ENCODE measurements at places on chromosomes 3 and 15. TPM values are rescaled to one million over a fixed set of nuclear protein-coding genes. Genes with fewer than 3 reads are reported as not detected.

GRCh38 chr15:64090527-64090926 lies 3.1 kb downstream of the CIAO2A start:
- DNase-seq = no peak

DNA sequence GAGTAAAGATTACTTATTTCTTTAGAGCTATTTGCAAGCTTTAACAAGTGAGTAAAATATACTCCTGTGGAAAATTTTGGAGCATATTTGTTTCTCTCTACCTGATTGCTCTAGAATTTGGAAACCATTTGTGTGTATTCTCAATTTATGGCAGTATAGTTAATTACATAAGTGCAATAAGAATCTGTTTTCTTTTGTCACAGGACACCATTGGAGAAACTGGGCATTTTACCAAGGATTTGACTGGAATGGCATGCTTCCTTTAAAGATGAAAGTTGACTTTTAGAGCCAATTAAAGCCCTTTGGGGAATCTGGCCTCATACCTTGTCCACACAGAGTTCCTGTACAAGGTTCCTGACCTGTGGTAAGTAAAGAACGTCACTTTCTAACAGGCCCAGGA lies 38.4 kb downstream of the PAQR5 start:
- no peak for DNase-seq

GRCh38 chr3:178709051-178709450 lies 172.8 kb downstream of the KCNMB2 start:
- DNase-seq = no peak

DNA sequence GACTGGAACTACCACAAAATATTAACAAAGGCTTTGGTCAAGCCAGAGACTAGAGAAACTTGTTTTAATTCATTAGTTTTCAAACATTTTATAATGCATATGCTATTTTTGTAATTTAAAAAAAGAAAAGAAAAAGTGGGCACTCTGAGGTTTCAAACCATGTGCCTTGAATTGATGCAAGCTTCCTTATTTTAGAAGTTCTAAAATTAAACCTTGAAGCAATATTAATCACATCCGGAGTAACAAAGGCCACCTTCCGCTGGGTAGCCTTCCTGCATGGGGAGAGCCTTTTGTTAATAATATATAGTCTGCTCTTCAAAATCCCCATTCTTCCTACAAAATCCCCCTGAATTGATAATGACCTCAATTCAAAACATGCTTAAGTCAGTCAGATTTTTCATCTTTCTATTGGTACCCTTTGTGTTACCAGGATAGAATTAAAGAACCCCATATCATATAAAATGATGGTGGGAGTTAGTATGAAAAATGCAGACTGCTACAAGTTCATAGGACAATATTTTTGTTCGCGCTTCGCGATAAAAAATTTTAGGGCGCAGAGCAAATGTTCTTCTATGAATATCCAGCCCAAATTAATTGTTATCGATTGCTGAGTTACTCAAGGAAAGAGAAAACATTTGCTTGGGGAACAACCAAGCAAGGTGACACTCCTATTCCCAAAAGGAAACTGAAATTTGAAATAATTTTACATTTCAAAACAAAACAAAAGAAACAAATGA lies 30.6 kb downstream of the LDHAL6B start:
- DNase-seq = no peak

The SLC6A20 gene
- 1.4 TPM for polyA plus RNA-seq

GRCh38 chr3:181344331-181344730 lies 354.8 kb upstream of the DNAJC19 start:
- DNase-seq = no peak

- DNase-seq = no peak
Measured at GRCh38 chr3:194128202-194128918, 7.6 kb upstream of the HES1 start.

- DNase-seq = no peak
Measured at GRCh38 chr3:112167758-112168157, 34.7 kb upstream of the GCSAM start.

DNA sequence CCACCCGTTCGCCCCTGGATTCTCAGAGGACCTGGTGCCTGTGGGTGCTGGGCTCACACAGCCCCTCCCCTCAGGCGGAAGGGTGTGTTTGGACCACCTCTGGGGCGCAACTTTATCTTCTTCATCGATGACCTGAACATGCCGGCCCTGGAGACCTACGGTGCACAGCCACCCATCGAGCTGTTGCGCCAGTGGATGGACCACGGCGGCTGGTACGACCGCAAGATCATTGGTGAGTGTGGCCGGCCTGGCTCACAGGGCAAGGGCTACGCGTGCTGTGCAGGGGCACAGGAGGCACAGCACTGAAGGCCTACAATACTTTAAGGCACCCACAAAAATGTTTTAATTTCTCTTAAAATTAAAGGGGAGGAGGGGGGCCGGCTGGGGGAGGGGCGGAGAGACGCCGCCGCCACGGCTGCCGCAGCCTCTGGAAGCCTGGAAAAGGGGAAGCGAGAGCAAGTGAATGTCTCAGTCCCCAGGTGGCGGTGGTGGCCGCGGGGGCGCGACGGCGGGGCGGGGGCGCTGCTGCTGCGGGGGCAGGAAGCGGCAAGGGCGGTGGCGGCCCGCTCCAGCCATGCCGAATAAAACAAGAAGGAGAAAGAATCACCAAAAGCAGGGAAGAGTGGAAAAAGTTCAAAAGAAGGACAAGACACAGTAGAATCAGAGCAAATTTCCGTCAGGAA lies 56.8 kb downstream of the DNAH1 start:
- DNase-seq = no peak
